Right ventricle myocardium inferior (tissue), 1 donor: ENCODE measurements at places on chromosomes 1 and 21.

DNA sequence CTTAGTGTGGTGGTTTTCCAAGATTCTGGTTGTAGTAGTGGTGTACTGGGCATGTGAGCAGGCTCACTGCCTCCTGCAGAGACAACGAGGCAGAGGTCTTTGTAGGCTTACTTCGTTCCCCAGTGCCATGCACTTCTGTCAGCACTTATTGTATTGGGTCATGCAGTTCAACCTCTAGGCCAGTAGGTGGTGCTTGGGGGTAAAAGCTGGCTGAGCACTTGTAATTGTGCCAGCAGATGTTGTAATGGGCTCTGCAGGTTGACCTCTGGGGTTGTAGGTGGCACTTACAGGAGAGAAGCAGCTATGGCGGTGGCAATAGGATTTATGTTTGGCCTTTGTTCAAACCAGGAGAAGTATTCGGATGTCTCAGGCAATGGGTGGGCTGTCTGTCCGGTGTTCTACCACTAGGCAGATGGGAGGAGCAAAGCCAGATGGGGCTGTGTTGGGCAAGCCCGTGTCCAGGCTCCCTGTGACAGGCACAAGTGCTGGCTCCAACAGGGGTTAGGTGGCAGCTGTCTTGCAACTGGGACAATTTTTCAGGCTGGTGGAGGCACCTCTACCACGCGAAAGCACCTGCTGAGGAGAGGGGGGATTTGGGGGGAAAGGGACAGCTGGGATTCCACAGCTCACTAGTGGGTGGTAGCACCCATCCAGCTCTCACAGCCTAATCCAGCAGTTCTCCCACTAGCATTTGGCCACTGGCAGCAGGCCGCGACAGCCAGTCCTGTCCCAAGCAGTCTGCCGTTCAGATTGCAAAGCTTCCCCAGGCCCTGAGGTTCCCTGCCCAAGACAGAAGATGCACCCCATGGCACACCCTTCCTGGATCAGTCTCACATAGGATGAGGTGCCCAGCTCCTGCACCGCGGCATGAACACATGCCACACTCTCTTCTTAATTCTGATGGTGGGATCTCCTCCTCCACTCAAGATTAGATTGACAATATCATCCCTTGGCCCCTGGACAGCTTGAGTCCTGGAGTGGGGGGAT is 274.5 kb downstream of the CTH start:
- no peak for DNase-seq

DNA sequence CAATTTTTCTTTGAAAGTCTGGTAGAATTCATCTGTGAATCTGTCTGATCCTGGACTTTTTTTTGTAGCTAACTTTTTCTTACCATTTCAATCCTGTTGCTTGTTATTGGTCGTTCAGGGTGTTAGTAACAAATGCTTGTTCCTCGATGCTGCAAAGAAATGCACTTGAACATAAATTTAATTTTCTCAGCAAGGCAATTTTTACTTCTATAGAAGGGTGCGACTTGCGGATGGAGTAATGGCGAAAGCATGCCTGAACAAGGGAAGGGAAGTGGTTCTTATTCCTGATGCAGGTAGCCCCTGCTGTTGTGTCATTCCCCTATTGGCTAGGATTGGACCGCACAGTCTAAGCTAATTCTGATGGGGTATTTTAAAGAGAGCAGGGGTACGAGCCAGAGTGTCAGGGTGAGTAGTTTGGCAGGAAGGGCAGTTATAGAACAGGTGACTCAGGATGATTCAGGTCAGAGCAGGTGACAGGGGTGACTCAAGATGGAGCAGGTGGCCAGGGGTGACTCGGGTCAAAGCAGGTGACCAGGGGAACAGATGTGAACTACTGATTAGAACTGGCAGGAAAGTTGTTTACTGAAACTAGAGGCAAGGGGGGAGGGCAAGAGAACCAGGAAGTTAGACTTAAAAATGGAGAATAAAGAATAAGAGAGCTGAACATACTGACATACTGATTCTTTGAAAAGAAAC is 40.5 kb downstream of the SERINC2 start:
- no peak for DNase-seq

DNA sequence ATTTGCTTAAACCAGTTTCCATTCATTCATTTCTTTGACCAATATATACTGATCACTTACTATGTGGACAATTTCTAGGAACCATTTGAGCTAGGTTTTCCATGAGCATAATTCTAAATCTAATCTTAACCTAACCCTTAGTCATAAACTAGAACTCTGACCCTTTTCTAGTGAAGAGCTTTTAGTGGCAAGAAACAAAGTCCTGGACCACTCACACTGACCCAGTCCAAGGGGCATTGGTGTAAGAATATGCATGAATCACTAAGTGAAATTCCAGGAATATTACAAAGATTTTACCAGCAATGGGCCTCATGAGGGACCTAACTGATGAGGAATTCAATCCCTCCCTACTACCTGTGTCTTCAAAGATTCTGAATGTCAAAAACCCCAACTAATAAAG is 40.6 kb upstream of the SLC2A1 start:
- DNase-seq, result no peak

- no peak for DNase-seq
Measured at GRCh38 chr1:154468535-154469250, 33.3 kb upstream of the TDRD10 start.

DNA sequence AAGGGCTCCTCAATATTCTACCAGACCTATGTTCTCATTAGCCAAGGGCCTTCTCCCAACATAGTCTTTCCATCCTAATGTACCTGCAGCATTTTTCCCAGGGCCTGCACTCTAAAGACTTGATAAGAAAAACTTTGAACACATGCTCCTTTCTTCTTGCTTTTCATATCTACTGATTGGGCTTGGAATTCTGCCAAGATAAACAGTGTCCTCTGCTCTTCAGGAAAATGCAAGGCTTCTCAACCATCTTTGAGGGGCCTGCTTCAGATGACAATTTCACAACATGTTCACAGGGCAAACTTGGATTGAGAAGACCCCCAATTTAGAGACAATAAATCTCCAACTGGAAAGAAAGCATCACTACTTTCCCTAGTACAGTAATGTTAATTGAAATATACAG is 25.8 kb upstream of the PPT1 start:
- DNase-seq, result no peak

DNA sequence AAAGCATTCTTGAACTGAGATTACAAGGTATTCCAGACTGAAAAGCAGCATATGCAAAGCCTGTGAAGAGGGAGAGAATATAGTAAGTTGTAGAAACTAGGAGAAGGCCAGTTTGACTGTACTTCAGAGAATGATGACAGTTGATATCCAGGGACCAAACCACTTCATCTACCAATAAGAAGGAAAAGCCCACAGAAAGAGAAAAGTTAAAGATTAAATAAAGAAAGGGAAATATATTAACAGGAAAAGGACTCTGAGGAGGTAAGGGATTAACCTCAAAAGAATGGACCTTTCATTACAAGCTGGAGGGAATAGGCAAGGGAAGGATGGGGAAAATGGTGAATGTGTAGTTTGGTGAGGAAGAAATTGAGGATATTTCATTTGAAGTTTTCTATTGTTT is 180.2 kb upstream of the CACYBP start:
- DNase-seq, result no peak

- no peak for DNase-seq
Measured at GRCh38 chr1:228861832-228862180, 126.5 kb downstream of the RHOU start.

DNA sequence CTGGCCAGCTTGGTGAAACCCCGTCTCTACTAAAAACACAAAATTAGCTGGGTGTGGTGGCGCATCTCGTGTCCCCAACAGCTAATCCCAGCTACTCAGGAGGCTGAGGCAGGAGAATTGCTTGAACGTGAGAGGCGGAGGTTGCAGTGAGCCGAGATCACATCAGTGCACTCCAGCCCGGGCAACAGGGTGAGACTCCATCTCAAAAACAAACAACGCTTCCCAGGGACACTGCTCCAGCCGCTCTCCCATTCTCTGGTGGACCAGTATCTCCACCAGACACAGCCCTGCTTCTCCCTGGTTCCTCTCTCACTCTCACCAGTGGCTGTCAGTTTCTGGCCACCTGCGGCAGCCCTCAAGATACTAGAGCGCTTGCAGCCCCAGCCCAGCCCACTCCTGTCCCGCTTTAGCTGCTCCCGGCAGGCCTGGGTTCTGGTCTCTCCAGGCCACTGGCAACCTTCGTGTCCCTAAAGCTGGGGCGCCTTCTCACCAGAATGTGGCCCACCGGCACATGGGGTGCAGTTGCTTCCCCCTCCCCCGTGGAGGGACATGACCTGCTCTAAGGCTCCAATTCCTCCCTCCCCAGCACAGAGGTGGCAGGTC is 20.9 kb upstream of the LRRC47 start:
- no peak for DNase-seq

DNA sequence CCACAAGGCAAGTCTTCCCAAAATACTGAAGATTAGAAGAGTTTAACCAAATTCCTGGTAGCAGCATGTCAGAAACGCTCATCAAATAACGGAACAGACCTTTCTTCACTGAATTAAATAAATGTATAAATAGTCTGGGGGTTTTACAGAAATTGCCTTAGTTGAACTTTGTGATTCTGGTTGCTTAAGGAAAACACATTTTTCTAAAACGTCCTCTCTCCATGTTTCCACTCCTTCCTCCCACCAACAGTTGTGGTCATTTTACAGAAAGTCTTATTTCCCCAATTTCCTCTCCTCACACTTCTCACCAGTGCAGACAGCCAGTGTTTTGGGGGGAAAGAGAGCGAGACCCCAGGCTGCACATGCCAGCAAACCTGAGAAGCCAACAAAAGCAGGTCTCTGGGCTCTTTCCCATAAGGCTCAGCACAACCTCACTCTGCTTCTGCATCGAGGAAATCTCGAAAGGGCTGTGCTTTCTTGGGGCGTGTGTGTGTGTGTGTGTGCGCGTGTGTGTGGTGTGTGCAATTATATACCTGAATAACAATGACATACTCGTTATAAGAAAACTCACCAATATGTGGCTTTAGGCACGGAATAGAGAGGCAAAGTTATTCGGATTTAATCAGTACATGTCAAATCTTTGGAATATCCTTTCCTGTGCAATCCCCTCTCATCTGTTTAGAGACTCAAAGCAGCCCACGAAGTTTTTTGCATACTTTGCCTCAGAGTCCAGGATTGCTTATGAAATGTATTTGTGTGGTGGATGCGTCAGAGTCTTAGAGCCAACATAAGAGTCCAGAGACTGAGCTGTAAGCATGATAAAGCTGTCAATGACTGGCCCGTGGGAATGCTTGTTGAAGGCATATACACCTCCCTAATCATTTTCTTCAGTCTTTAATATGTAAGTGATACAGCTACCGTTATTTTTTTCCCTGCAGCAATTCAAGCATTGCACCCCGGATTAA is 2.0 kb downstream of the KCNJ15 start:
- DNase-seq, result no peak

- no peak for DNase-seq
Measured at GRCh38 chr1:186435336-186435735, 25.6 kb downstream of the PDC start.

DNA sequence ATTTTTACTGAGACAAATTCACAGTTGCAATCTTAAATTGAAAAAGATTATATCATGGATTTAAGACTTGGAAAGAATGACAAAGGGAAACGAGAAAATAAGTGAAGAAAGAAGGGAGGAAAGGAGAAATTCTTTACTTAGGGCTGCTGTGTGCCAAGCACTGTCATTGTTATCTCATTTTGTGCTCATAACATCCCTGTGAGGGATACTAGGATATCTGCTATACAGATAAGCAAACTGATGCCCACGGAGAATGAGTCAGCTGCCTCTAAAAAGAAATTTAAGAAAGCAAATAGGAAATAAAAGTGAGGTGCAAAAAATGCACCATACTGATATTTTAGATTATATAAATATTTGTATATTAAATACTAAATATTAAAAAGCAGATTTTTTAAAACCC is 183.6 kb upstream of the NR5A2 start:
- no peak for DNase-seq

GRCh38 chr1:45516036-45516435 is 5.6 kb downstream of the PRDX1 start:
- no peak for DNase-seq

DNA sequence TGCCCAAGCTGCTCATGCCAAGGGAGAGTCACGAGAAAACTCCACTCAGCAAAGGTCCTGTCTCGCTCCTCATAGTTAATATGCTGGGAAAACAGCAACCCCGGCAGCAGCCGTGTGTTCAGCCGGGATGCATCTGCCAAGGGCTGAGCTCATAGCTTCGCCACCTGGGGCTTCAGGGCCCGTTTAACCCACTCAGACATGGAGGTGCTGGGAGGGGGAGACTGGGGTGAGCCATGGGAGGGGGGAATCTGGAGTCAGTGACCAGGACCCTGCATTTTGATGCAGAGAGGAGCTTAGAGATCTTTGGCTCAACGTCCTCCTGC is 283.4 kb downstream of the PTPRU start:
- no peak for DNase-seq

- no peak for DNase-seq
Measured at GRCh38 chr1:211933946-211934714, 101.2 kb downstream of the INTS7 start.

DNA sequence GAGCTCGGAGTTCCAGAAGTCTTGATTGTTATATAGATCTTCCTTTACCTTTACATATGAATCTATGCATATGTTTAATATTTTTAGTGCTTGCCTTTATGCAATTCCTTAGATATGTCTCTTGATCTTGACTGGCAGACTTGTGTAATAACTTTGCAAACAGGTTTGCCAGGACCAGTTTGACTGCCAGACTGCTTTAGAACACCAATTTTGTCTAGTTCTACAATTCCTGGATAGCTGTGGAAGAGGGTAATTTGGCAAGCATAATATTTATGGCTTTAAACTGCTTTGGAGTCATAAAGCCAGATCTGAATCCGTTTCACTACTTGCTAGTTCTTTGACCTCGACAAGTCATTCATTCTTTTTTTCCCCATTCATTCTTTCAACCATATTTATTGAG is 250.0 kb downstream of the FAF1 start:
- DNase-seq, result no peak

GRCh38 chr1:99177465-99177864 is 86.8 kb upstream of the PLPPR4 start:
- DNase-seq, result no peak

DNA sequence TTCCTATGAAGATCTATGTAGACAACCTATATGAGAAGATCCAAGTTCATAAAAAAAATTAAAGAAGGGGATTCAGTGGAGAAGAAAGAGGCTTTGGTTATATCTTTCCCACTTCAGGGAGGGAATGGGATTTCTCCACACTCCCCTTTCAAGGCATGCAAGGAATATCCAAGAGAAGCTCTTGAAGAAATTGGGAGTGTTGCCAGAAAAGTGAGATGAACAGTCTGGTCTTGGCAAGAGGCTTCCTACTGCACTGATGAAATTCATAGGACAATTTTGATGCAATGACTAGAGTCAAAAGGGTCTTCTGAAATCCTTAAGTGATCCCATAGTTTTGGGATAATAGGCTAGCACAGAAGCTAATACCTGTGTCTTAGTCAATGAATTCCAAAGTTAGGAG is 153.0 kb downstream of the KCTD3 start:
- no peak for DNase-seq

DNA sequence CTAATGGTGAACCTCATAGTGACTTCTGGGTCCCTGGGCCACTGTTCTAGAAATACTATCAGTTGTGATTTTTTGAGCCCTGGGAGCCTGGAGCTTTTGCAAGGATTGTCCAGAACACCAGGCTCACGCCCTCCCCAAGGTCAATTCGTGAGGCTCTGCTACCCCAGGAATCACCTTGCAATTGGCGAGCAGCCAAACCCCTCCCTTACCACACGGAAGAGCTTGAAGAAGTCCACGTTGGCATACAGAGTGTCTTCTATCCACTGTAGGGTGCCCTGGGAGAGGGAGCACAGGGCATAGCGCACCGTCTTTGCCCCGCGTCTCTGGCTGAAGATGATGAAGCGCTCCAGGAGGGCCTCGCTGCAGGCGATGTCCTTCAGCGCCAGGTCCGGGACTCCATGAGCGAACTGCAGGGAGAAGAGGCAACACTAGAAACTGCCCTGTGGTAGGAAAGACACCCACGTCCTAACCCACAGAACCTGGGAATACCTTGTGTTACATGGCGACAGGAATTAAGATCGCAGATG is 22.3 kb downstream of the ABCA4 start:
- DNase-seq, result no peak
